ENCODE measurements at places on chromosomes 6 and 20.

GRCh38 chr6:167907837-167908681, 81.3 kb downstream of the AFDN start:
- peak; percentile 29 for DNase-seq

- DNase-seq, result no peak
Observed at GRCh38 chr6:113077794-113078193, 730.7 kb downstream of the RFPL4B start.

DNA sequence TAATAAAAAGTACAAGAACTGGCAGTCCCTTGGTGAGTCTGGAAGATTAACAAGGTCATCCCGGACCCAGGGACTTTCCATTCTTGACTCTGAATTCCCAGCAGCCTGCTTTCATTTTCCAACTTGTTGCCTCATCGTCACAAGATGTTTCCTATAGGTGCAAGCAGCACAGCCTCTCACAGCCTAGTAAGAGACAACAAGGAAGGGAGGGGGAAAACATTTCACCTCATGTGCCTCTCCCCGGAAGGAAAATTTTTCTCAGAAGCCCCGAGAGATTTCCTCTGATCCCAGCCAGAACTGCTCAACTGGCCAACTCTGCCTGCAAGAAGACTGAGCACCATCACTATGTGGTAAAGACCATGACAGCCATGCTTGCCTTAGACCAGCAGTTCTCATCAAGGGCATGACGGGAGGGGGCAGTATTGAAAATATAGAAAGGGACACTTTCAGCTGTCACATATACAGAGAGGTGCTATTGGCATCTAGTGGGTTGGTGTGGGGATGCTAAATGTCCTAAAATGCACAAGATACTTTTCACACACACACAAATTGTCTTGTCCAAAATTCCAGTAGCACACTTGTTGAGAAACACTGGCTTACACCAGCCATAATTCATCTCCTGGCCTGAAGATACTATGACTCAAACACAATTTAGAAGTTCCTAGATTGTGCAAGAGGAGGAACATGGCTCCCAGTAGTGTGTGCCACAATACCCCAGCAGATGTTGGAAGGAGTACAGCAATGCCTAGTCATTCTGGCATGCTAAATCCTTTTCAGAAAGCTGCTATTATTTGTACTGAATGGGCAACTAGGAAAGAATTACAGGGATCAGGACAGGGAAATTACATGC, 10.8 kb upstream of the WTAP start:
- DNase-seq, result peak; percentile 98

DNA sequence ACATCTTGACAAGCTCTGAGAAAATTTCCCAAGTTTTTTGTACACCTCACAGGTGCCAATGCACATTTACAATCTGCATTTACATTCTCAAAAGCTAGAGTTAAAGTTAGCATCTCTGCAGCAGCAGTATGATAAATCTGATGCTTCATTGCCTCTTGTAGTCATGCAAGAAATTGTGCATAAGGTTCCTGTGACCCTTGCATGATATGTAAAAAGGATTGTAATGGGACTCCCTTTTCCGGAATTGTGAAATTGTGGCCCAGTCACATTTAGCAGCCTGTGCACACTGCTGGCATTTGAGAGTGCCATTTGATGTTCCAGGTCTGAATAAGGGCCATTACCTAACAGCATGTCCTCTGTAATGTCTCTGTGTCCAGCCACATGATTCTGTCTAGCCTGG, 24.1 kb downstream of the HLA-DRB1 start:
- DNase-seq, result no peak

DNA sequence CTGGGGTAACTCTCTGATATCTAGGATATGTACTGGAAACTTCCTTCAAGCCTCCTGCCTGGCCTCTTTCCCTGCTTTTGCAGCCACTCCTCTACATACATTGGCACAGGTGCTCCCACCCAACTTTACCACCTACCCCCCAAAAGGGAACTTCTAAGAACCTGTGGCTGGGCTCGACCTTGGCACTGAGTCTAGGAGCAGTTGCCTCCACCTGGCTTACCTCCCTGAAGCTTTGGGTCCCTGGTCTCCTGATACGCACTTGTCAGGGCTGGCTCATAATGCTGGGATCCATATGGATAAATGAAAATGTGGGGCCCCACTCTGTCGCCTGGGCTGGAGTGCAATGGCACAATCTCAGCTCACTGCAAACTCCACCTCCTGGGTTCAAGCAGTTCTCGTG, 56.2 kb downstream of the SSR1 start:
- no peak for DNase-seq

DNA sequence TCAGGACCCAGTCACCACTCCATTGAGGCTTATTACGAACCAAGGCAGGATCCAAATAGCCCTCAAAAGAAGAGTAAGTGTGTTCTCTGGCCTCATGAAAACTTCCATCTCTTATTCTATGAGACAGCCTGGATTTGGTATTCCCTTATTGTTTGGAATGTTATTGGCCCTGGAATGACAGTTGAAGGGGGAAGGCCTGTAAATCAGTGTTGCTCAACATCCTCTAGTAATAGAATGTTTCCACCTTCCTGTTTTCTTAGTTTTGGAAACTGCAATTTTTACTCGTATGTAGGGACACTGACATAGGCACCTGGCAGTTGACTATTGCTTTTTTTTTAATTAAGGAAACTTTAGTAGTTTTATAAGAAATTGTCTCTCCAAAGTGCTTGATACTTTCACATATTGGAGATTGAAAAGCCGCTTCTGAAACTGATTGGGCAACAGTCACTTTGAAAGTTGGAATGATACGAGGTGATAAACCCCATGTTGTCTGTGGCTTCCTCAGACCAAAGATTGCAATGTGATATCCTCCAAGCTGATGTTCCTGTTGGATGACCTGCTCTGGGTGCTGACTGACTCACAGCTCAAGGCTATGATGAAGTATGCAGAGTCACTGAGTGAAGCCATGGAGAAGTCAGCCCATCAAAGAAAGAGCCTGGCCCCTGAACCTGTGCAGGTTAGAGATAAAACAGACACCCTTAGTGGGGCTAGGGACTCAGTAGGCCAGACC, 43.1 kb downstream of the BLTP3A start:
- peak; percentile 91 for DNase-seq

DNA sequence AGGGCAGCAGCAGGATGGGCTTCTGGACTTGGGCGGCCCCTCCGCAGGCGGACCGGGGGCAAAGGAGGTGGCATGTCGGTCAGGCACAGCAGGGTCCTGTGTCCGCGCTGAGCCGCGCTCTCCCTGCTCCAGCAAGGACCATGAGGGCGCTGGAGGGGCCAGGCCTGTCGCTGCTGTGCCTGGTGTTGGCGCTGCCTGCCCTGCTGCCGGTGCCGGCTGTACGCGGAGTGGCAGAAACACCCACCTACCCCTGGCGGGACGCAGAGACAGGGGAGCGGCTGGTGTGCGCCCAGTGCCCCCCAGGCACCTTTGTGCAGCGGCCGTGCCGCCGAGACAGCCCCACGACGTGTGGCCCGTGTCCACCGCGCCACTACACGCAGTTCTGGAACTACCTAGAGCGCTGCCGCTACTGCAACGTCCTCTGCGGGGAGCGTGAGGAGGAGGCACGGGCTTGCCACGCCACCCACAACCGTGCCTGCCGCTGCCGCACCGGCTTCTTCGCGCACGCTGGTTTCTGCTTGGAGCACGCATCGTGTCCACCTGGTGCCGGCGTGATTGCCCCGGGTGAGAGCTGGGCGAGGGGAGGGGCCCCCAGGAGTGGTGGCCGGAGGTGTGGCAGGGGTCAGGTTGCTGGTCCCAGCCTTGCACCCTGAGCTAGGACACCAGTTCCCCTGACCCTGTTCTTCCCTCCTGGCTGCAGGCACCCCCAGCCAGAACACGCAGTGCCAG, at the start of gene TNFRSF6B:
TSS of gene TNFRSF6B (plus strand) at position 25 of the 729 bp plus-strand sequence. CDS start at position 141, 116 bp downstream.
- DNase-seq, result no peak
